ENCODE measurements at places on chromosomes 3 and 15.

- DNase-seq: no peak
Observed at GRCh38 chr3:65915477-65915876, 123.2 kb downstream of the MAGI1 start.

GRCh38 chr3:63557912-63558311 lies 94.6 kb upstream of the SNTN start:
- no peak for DNase-seq

- peak; percentile 84 for DNase-seq
Observed at GRCh38 chr15:98850961-98851572, 156.5 kb downstream of the PGPEP1L start.

GRCh38 chr3:127784865-127785710 lies 37.2 kb downstream of the MGLL start:
- DNase-seq: no peak

GRCh38 chr15:29046281-29046810 lies 160.6 kb downstream of the APBA2 start:
- DNase-seq: no peak

DNA sequence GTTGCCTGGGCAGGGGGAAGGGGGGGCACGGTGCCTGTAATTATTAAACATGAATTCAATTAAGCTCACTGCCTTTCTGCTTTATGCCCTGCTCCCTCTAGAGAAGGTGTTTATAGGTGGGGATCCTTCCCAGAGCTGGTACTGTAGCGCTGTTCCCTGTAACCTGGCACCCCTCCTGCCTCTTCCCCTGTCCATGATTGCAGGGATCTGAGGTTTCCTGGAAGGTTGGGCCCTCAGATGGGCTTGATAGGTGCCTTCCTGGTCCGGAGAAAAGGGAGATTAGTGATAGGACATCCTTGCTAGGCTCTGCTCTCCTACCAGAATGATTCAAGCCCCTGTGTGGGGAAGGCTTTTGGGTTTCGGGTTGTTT lies 2.1 kb upstream of the FAM131A start:
- DNase-seq: no peak

DNA sequence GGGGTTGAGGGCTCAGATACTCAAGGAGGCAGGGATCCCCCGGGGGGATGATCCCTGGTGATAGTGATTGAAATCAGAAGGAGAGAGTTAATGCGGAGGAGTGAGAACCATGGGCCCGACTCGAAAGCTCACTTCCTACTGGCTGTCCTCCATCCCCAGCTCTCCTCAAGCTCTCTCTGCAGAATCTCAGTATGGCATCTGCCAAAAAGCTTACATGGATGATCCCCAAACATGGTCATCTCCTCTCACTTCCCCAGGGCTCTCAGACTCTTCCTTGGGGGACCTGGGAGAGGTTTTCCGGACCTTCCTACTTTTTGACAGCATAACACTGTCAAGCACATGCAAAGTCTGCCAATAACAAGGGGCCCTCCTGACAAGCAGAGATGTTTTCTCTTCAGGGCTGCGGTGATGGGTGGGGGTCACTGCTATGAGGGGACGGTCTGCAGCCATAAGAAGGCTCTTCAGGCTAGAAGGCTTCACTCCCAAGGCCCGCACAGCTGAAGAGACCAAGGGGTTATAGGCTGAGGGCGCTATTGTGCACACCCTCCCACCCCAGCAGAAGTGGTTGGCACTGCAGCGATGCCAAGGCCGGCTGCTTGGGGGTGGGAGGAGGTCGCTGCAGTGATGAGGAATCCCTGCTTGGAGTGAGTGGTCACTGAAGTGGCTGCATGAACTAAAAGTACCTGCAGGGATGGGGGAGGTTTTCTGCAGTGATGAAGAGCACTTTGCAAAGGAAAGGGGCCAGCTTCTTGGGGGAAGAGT lies 828 bp upstream of the VWA5B2 start:
- DNase-seq: no peak

DNA sequence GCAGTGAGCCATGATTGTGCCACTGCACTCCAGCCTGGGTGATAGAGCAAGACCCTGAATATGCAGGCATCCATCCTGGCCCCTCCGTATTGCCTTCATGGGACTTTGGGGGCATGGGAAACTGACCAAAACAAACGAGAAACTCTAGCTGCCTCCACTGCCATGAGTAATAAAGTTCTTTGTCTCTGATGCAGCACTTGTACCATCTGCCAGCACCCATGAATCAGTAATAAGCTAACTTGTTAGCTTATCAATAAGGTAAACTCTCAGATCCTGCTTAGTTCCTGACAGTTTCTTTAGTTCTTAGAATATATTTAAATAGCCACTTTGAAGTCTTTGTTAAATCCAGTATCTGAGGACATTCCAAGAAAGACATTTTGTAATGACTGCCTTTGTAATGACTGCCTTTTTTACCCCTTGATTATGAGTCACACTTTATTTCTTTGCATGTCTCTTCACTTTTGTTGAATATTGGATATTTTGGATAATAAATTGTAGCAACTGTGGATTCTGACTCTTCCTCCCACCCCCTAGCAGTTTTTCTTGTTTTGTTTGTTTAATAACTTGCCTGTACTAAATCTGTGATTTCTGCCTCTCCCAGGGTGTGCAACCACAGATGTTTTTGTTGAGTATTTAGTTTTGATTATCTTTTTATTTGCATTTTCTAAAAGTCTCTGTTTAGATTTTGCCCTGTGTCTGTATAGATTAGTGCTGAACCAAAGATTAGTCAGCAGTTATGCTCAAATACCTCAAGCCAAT lies 136.9 kb downstream of the HCN4 start:
- DNase-seq: no peak

GRCh38 chr3:24657870-24658510 lies 163.3 kb upstream of the THRB start:
- no peak for DNase-seq

DNA sequence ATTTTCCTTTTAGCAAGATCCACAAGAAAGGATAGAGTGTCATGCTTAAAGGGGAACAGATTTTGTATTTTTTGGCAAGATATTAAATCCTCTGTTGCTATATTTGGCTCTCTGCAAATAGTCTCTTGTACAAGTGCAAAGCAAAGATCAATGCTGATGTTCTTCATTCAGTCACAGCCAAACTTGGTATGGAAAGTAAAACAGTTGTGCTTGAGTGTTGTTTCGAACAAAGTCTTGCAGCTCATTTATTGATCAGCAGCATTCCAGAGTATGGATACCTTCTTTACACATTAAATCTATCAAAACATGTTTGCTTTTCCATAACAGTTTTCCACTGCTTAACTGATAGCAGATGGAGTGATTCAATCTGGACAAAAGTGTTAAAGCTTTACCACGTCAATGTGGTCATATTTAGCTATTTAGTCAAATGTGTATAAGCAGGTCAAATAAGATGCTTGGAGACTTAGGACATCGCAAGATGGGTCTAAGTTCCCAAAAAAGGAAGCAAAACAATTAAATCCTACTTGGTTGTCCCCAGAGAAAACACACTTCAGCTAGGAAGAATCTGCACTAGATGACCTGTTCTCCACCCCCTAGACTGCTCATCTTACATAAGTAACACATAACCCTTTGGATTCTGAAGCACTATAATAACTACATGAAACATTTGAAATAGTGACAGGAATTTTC lies 52.4 kb downstream of the VGLL3 start:
- DNase-seq: no peak
